ENCODE measurements at places on chromosomes 3 and 15.

- DNase-seq, result no peak
Observed at GRCh38 chr3:46406443-46406787, 451 bp downstream of the CCR5AS start.

DNA sequence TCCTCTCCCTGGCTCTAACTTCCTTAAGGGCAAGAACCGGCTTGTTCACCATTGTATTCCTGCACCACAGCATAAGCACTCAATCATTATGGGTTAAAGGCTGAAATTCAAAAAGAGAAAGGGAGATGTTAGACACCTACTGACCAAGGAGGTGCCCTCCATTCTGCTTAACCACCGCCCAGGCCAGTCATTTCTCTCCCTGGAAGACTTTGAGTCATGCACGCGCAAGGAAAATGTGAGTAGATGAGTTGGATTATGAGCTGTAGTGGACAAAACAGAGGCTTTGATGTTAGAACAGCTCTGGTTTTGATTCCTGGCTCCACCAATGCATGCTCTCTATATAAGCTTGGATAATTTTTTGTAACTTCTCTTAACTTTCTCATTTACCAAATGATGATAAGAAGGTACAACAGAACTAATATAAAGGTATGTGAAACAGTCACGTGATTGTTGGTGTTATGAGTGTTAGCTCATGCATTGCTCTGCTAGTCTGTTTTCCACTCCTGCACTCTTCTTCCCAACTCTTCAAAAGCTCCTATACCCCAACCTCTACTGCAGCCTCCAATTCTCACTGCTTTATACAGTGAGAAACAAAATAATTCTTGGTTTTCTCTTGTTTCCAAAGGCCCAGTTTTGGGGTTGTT, 148.4 kb upstream of the ATP11B start:
- no peak for DNase-seq

DNA sequence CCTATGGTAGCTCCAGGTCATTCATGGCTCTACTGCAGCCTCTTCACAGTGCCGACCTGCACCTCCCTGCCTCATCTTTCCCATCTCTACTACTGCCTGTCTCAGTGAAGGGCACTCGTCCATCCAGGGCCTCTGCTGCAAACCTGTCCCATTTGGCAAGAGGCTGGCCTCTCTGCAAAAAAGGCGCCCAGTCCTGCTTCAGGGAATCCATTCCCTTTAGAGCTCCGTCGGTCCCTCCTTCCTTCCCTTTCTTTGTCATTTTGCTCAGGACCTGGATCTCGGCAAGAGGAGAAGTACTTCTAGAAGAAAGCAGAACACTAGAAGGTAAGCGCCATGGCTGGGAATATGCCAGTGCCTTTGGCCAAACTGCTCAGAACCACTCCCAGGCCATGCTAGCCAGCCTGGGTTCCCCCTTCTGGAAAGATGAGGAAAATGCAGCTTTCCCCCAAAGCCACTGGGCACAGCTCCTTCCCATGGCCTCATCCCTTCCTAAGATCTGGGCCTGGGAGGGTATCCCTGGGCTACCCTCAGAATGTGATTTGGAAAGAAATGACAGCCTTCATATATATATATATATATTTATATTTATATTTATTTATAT, 6.4 kb upstream of the ISL2 start:
- DNase-seq, result no peak

DNA sequence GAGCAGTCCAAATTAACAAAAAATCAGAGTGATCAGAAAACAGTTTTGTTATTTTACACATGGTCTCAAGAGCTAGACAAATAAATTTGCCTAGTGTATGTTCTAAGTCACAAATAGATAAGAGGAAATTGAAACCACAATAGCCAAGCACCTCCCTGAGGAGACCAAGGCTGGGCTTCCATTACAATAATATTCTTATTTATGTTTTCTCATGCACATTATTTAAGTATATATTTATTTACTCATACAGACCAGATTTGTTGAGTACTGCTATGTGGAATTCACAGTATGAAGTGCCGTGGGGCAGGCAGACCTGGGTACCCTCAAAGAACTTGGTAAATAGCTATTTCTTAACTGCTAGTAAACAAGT, 242.3 kb upstream of the ICE2 start:
- no peak for DNase-seq

- no peak for DNase-seq
Observed at GRCh38 chr15:96261575-96262034, 68.9 kb upstream of the NR2F2 start.

DNA sequence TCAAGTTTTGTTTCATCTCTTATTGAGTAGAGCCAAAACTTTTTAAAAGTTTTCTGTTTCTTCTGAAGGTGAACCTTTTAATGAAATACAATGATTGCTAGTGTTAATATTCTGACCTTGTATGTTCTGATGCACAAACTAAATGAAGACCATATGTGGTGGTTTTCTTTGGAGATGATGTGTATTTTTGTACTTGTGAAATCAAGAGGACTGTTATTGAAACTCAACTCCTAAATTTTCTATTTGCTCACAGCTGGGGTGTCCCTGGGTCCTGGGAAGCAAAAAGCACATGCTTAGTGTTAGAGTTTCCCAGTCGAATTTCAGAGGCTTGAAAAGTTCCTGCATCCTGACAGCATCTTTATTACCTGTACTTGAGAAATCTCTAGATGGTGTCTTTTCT, 1185.8 kb upstream of the ALCAM start:
- DNase-seq, result no peak

DNA sequence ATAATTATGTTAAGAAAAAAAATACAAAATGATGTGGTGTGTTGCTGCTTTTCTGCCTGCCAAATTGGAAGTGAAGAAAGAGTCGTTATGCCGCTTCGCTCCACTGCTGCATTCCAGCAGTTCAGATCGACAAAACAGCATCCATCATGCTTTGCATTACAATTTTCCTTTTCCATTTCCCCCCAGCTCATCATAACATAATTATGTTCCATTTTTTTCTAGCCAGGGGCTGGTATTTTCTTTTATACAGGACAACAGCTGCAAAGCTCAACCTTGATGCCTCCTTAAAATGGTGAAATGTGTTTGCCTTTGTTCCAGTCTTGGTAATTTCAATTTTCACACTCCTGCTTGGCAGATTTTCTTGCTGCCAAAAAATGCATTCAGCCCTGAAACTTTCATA, 44.9 kb upstream of the KBTBD12 start:
- DNase-seq, result no peak

- DNase-seq, result no peak
Observed at GRCh38 chr15:66066005-66066404, 187.5 kb downstream of the MEGF11 start.

DNA sequence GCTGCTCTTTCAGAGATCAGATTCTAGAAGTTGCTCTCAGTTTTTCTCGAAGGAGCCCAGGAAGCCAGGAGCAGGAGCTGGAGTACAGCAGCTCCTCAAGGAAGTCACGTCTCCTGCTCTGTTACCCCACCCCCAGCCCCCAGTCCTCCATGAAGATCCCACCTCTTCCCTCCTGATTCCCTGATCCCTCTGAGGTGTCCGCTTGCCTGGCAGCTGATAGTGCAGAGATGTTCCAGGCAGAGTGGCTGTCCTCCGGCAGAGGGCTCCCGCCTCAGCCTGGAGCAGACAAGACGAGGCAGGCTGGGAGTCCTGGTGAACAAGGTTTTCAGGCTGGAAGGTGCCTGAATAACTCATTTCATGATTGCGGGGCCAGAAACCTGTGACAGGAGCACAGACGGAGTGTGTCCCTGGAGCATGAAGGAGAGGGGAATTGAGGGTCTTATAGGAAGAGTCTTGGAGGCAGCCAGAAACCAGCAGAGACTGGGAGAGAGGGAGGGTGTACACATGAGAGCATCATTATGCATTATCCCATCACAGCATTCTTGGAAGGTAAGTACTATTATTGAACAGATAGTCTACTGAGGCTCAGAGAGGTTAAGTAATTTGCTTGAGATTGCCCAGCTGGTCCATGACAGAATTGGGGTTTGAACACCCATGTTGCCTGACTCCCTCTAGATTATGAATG, 1.2 kb downstream of the HRH1 start:
- no peak for DNase-seq

GRCh38 chr3:69420781-69421520, 35.1 kb upstream of the FRMD4B start:
- DNase-seq, result no peak

Measured in stimulated activated CD8-positive, alpha-beta memory T cell treated with anti-CD3 and anti-CD28 coated beads, Interleukin-15, amount 100 ng/mL, for 4 hours (primary cell).